ENCODE measurements at places on chromosomes 5 and 9.

GRCh38 chr9:123662057-123662776 is 267.7 kb downstream of the DENND1A start:
- no peak for DNase-seq

- no peak for DNase-seq
Measured at GRCh38 chr5:135042595-135042994, 8.6 kb upstream of the PITX1 start.

GRCh38 chr9:75382126-75382525 is 293.8 kb downstream of the OSTF1 start:
- no peak for DNase-seq

GRCh38 chr9:12777121-12778022 is 2.6 kb downstream of the LURAP1L start:
- DNase-seq = no peak

- DNase-seq = no peak
Measured at GRCh38 chr5:89064054-89064453, 181.1 kb upstream of the MEF2C start.

DNA sequence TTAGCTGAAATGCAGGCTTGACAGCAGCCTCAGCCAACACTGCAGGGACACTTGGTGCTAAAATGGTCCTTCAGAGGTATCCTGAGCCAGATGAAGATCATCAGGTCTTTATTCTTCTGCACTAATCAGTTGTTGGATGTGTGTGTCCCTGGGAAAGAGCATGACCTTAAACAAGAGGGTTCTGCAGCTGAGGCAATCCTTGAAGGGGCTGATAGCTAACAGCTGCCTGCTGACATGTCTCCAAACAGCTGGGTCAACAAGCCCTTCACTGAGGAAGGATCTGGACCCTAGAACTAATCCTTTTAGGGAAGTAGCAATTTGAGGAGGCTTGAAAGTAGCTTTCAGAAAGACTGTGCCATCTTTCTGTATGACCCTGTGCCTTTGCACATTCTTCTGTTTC is 376.3 kb upstream of the ACTBL2 start:
- no peak for DNase-seq

GRCh38 chr5:60473654-60474053 is 226.3 kb downstream of the DEPDC1B start:
- DNase-seq = no peak

DNA sequence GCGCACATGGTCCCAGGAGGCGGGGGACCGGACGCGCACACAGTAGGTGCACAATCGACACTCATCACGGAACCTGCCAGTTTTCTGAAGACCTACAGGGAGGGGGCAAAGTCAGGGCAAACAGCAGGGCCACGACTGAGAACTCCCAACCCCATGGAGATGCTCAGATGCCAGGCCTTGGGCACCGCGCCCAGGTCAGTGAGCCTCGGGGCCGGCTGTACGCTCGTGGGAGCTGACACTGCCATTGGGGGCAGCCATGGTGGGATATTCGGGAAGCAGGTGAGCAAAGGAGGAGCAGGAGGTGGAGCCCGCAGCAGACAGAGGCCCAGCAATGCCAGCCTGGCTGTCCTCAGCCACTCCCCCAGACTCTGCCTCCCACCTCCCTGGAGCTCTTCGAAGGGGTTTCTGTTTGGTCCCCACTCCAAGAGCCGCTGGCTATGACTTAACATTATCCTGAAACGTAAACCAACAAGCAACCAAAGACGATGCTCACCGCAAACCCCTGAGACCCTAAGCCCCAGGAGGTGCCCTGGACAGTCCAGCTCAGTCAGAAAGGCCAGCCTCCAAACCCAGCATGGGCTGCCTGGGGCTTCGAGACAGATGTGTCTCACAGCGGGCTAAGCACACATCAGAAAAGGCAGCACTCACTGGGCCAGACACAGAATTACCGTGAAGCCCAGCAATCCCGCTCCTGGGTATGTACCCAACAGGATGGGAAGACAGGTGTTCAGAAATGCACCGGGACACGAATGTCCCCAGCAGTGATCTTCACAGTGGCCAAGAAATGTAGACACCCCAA is 78.4 kb downstream of the VAV2 start:
- no peak for DNase-seq

DNA sequence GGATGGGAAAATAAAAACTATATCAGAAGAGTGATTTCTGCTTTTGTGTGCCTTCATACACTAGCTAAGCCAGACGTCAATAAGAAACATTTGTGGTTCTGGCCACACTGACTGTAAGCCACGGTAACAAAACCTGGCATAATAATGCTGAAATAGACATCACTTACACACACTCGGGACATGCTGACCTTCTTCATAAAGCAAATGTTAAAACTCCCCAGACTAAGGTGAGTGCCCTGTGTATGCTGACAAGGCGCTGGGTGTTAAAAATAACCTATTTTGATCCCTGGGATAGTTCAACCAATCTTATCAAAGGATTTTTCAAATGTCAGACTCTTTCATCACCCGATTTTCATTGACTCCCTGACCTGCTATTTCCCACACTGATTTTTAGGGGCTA is 337.0 kb downstream of the RAB3C start:
- DNase-seq = no peak

DNA sequence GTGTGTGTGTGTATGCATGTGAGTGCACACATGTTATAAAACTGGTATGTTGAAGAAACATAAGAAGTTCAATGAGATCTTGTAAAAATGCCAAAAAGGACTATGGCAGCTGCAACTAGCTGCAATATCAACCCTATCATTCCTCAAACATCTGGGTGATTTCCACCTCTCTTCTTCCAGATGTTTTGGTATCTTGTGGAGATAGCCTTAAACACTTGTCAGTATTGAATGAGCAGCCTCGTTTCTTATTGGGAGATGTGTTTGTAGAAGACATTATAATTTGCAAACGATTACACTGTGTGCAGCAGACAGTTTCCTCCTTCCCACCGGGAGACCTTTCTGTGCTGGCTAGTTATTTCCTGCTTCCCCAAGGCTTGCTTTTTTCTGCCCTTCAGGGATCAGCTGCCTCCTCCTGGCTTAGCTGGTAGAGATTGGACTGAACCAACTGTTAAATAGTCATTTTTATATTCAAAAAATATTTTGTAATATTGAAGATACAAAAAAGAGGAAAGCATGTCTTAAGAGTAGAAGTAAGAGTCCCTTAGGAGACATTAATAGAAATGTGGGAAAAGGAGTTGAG is 168.4 kb upstream of the MPDZ start:
- no peak for DNase-seq

DNA sequence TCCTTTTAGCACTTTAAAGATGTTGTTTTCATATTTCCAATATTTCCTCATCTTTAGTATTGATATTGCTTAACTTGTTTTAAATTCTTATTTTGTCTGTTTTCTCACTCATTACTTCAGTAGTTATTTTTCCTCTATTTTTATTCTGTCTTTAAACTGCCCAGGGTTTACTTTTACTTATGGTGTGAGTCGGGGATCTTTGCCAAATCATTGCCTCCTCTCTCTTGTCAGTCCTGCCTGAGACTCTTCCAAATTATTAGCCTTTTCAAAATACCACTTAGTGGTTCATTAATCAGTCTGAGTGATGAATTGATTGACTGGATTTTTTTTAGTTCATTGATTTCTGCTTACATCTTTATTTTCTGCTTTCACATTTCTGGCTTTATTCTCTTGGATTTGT is 72.9 kb downstream of the SH3GL2 start:
- DNase-seq = no peak

DNA sequence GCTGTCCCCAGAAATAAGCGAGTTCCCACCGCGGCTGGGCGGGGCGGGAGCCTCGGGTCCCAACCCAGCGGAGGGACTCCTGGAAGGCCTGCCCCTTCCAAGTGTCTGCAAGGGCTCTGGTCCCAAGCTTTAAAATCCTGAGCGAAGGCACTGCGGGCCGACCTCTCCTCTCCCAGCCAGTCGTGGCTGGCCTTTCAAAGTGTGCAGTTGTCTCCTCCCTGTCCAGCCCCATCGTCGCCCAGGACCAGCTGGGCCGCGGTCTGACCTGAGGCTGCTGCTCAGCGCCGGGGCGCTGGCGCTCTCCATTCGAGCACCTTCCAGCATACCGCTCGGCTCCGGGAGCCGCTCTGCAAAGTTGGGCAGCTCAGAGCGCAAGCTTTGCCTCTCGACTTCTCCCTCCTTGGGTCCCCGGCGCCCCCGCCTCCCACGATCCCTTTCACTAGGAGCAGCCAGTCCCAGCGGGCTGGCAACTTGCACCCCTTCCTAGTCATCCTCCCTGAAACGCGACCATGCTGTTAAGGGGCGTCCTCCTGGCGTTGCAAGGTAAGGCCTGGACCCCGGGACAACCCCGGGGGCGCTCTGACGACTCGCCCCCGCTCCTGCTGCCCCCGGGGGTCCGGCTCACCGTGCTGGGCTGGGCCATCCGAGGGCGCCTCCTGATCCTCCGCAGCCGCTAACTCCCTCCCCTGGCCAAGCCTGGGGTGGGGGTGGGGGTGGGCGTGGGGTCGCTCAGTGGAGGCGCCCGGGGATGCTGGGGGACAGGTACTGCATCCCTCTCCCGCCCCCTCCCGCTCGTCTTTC is at the start of gene MAMDC2:
Gene MAMDC2 (plus strand): TSS at position 160 of the 801 bp plus-strand sequence. CDS start 350 bp downstream, at position 510.
- DNase-seq = no peak

GRCh38 chr5:172610643-172611042 is 30.4 kb upstream of the NEURL1B start:
- no peak for DNase-seq

DNA sequence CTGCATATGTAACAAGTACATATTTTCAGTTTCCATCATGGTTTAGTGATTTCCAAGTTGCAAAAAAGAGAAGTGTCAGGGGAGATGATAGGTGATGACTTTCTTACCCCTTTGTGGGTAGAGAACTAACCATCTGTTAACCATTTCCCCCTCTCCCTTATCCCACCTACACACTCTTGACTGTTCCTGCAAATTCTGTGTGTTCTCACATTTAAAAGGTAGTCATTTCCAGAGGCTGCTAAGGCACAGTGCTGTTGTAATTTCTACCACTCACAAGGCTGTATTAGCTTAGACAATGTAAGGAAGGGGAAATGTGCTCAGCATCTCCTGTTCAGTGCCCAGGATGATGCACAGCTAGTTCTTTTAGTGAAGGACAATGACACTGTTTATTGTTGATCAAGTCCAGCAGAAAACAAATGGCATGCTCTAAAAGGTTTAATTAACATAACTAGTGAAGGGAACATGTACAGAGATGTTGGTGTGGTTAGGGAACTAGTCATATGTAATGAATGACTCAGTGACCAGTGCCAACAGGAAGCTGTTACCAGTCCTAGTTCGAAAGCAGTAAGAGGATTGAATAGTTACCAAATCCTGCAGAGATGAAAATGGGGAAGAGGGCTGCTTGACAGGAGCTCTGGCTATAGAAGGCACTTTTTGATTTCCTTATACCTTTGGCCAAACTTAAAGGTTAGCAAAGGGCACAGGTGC is 165.1 kb downstream of the PLK2 start:
- DNase-seq = no peak

DNA sequence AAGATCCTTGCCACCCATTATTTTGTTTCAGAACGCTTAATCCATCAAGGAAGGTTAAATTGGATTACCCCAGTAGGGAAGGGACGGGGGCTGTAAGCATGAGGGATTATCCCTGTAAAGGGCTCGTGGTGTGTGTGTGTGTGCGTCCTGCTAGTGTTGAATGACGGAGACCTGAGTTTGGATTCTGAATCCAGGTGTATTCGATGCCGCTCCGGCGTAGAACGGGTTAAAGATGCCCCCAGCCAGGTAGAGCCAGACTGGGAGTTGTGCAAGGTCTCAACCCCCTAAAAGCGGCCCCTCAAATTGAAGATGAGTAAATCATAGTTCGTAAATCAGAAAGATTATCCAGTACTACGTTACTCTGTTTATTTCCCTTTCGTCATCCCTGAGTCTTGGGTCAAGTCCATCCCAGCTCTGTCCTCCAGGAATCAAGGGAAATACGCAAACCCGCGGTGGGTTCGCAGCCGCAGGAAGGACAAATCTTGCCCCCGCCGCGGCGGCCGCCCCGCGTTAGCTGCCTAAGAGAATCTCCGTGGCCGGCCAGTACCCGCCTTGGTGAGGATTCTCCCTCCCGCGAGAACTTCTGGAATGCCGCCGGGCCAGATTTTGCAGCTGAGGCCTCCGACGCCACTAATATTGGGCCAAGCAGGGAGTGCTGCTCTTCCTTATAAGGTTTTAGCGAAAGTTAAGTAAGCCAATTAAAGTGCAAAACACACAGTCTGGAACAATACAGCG is 586 bp upstream of the MTAP start:
- peak; percentile 57 for DNase-seq

DNA sequence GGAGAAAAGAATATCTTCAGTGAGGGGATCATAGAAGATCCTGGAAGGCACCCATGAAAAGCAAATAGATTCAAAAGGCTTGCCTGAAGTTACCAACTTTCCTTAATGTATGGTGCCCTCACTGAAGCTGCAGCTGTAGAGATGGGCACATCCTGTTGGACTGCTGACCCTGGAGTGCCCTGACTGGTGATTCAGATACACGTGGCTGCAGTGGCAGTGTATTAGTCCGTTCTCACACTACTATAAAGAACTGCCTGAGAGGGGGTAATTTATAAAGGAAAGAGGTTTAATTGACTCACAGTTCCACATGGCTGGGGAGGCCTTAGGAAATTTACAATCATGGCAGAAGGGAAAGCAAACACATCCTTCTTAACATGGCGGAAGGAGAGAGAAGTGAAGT is 80.3 kb downstream of the OSMR start:
- no peak for DNase-seq

DNA sequence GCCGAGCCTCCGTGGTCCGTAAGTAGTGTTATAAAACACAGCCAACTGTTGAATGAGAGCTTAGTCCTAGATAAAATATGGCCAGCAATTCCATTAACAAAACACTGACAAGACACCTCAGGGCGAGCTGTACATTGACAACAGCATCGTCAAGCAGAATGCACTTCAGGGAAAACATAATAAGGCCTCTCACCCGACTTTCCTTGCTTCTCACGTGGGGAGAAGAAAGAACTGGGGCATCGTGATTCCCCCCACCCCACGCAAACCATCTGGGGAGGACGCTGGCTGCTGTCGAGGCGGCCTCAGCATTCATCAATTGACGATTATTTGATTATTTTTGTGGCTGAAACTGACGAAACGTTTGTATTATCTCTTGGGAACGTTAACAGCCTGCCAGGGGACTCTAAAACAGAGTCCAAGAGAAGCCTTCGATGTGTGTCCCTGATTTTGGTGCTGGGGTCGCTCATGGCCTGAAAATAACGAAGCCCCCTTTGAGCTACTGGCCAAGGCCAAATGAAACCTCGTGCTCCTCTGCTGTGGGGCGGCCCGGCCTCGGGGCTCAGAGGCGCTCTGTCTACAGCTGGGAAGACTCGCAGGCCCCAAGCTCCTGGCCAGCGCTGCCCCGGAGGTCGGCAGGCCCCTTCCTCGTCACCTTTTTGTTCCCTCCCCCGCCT is 464 bp downstream of the GDF9 start:
- DNase-seq = no peak

DNA sequence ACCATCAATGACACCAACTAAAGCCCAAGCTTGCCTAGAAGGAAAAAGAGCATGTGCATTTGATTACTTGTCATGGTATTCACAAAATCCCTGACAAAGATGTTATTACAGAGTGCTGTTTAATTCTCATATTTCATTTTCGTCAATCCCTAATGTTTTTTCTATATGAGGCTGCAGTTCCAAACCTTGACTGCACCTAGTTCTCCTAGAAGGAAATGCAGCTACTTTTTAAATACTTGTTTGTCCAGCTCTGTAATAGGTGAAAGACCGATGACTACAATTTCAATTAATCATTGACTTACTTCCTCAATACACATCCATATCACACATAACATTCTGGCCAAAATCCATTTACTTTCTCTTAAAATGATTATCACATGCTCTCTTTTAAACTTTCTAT is 28.1 kb downstream of the CEMIP2 start:
- no peak for DNase-seq

- DNase-seq = no peak
Measured at GRCh38 chr5:10635257-10635866, 71.5 kb downstream of the ANKRD33B start.

Measured in AG09319 (cell line).